ENCODE measurements at places on chromosomes 12 and 14.

GRCh38 chr14:46820291-46820690, 168.7 kb upstream of the RPL10L start:
- ATAC-seq = no peak

- ATAC-seq = no peak
These were observed 282.9 kb downstream of the RMST start for GRCh38 chr12:97745406-97746101.

GRCh38 chr12:93130366-93131054, 201.4 kb upstream of the EEA1 start:
- no peak for ATAC-seq

DNA sequence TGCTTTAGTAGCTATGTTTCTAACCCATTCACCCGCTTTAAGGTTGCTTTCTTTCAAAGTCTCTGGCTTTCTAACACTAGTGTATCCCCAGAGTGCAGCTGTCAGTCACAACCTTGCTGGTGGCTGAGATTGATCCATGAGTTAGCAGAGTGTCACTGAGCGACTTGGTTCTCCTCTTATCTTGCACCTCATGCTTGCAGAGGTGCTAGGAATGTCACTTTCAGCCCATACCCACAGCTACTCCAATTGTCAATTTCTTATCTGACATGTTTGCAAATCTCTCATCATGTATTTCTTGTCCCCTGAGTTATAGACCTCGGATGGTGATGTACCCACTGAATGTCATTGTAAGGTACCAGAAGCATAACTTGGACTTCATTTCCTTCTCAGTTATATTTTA, 1110.2 kb downstream of the GALC start:
- no peak for ATAC-seq

GRCh38 chr14:102497998-102498677, 11.4 kb downstream of the ANKRD9 start:
- ATAC-seq = no peak

- no peak for ATAC-seq
These were observed 109.2 kb downstream of the GALC start for GRCh38 chr14:87883750-87884149.

DNA sequence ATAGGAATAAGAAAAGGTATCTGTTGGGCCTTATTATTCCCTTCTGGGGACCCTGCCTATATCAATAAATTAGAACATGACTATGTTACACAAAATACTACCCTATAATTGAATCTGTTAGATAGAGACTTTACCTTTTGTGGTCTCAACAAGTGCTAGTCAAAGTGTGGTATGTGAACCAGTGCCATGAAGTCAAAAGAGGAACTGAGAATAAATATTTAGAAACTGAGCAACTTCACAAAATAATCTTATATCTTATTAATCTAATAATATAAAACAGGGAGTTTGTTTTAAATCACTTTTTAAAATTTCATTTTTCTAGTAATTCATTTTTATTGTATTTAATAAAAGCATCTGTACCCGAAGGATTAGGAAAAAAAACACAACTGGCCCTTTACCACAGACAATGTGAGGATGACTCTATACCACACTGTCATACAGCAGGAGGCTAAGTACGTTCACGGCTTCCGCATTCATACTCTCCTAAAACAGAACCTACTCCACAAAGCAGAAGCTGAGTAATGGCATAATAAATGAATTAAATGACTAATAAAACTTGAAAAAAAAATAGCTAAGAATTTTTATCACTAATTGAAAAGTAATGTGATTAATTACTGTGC, 42.1 kb downstream of the SEC23A start:
- ATAC-seq = peak; percentile 99

- ATAC-seq = no peak
These were observed 36.7 kb downstream of the LRRIQ1 start for GRCh38 chr12:85072826-85073225.

- no peak for ATAC-seq
These were observed 4.6 kb downstream of the PKP2 start for GRCh38 chr12:32891956-32892355.

- no peak for ATAC-seq
These were observed 297.7 kb downstream of the SYT1 start for GRCh38 chr12:79162147-79162772.

DNA sequence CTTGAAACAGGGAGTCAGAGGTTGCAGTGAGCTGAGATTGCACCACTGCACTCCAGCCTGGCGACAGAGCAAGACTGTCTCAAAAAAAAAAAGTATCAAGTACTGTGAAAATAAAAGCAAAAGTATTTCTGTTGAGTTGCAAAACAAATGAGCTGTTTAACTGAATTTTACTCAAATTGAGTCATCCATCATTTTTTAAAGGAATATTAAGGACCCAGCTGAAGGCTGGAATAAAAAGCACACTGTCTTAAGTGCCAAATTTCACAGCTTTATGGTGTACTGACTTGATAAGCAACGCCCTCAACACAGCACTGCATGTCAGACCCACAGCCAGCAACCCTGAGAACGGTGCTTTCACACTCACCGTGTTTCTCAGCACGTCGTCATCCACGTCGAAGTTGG, 57.9 kb downstream of the AMN start:
- ATAC-seq = no peak

- ATAC-seq = no peak
These were observed 13.6 kb downstream of the USP15 start for GRCh38 chr12:62273724-62274380.

- ATAC-seq = no peak
These were observed 365.1 kb downstream of the FSCB start for GRCh38 chr14:44142006-44142405.

- no peak for ATAC-seq
These were observed 139.8 kb upstream of the NOS1 start for GRCh38 chr12:117501076-117501869.

- ATAC-seq = no peak
These were observed 129.9 kb downstream of the KCNA5 start for GRCh38 chr12:5173511-5174011.

DNA sequence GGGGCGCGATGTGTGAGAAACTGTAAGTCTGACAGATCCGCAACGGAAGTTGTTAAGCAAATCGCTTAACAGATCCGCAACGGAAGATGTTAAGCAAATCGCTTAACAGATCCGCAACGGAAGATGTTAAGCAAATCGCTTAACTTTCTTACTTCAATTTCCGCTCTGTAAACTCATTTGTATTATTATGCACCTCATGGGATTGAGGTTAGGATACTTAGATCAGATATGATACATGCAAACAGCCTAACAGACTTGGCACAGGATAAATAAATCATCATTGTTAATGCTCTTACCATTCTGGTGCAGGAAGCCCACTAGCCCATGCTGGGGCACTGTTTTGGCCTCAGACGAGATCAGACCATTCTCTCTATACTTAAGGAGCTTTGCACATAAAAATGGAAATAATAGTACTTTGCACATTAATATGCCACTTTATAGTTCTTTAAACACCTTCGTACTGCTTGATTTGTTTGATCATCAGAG, 399 bp downstream of the NCAPD2 start:
- ATAC-seq = no peak

DNA sequence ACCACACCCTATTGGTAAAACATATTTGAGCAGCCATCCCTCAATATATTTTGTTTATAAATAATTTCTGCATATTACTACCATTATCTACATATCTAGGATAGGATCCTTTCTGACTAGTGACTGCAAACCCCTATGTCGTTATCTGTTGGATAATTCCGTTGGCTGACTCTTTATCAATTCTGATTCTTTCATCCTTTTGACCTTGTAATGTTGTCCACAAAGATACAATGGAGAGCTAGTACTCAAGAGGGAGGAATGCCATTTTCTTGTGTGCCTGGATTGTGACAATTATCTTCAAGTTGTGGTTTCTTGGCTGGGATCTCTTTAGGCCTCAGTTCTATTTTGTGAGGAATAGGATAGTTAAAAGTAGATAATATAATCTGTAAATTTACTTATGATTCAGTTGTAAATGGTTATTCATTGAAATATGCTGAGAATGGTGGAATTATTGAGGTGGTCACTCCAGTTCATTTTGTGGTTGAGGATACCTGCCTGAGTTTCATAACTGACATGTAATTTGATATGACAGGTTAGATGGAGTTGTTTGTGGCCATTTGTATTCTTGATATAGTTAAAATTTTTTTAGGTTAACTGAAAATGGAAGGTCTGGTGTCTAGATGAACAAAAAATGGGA, 10.1 kb downstream of the CHST11 start:
- no peak for ATAC-seq

- ATAC-seq = no peak
These were observed 314.1 kb upstream of the LRIG3 start for GRCh38 chr12:59234391-59234790.

DNA sequence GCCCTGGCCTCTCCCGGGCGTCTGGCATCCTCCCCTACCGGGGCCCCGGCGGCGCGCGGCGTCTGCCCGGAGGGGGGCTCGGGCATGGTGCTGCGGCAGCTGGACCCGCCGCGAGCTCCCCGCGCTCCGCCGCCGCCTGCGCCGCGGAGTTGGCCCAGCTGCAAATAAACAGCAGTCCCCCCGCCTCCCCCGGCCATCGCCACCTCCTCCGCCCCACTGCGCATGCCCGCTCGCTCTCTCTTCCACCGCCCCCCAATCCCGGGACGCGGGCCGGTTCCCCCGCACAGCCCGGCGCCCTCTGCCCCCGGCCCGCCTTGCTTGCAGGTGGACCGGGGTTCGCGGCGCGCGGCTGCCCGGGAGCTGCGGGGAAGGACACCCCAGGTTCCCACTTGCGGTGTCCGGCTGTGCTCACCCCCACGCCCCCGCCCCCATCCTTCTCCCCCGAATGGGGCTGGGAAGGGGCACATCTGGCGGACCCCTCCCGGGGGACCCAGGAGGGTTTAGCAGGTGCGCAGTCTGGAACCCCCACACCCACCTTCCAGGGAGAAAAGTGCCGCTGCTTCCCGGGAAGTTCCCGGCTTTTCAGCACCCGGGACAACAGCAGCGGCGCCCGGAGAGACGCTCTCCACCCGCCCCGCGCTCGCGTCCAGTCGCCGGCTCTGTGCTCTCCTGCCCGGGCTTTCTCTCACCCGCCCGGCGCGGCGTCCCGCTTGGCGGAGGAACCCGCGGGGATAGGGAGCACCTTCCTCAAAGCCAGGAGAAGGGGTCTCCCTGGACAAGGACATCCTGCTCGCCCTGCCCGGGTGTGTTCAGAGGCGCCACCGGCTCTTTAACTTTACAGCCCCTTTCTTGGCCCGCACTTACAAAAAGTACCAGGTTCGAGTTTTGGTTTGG, at the start of gene TMTC1:
TMTC1 (minus strand) TSS at position 170 of the 894 bp plus-strand sequence. CDS start 191 bp downstream, outside the sequence.
- ATAC-seq = no peak

DNA sequence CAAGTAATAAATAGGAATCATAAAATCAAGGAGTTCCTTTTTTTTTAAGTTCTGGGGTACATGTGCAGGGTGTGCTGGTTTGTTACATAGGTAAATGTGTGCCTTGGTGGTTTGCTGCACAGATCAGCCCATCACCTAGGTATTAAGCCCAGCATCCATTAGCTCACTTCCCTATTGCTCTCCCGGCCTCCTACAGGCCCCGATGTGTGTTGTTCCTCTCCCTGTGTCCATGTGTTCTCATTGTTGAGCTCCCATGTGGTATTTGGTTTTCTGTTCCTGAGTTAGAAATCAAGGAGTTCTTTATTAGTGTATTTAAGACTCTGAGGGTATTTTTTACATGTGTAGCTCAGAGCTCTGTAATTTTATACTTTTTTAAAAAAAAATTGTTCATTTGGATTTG, 86.0 kb downstream of the SCFD1 start:
- no peak for ATAC-seq

DNA sequence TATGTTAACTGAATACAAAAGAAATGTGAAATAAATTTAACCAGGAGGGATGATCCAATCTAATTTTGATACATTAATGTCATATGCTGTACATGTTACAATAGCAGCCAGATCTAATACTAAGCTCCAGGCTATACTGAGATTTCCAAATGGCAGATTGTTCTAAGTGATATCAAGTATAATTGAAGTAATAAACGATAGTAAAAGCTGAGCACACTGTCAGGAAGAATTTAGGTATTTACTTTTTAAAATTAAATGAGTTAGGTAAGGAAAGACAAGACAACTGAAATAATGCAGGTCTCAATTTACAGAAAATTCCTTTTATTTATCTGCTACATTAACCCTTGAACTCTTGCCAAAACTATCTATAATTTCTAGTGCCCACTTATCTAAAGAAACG, 39.9 kb downstream of the INSM2 start:
- no peak for ATAC-seq

DNA sequence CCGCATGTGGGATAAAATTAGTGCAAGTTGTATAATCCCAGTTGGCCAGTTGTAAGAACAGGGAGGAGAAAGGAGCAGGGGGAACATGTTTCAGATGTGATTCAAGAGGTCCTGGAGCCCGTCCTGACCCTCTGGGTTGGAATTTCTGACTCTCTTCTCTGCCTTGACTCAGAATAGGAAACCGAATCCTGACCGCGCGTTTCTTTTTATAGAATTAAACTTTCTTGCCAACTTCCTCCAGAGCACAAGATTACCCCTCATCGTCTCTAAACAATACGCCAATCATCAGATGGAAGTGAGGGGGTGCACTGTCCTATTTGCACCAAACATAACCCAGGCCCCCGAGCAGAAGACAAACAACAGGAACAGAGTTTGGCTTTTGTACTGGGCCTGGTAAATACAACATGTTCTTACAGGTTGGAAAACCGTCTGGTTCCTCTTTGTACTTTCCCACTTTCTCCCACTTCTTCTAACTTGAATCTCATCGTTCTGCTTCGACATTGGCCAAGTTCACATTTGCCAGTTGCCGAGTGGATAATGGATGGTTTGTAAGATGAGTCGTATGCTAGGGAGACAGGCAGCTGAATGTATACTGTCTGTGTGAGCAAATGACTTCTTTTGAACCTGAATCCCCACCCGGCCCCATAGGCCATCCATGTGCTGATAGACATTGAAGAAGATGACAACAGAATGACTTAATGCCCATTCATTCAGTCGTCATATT, 42.6 kb upstream of the MED13L start:
- peak; percentile 62 for ATAC-seq

DNA sequence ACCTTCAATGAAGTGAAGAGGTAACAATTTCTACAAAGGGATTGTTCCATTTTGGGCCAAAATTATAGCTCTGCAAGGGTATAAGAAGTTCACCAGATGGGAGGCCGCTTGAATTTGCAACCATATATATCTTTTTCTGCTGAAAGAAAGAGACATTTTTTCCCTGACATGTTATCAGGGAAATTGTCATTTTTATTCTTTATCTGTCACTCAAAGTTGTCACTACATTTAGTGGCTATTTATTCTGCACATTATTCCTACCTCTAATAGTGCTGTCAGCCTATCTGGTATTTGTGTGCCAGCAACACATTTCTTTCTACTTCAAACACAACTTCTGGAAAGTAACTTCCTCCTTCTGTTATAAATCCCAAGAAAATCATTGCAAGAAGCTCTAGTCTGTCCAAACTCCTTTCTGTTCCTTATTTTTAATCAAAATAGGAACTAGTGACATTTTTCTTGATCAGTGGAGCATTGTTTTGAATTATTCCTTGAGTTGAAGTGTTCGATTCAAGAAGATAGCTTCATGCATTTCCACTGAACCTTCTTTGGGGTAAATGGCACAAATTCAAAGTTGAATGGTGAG, 137.9 kb upstream of the ATP2B1 start:
- ATAC-seq = no peak

GRCh38 chr14:53501361-53502211, 348.5 kb upstream of the DDHD1 start:
- ATAC-seq = no peak

Measured in stimulated activated memory B cell treated with anti-CD40 and anti-IgM and Interleukin-4, amounts not matched to agents 10 μg/mL and 1 μg/mL and 100 μg/mL, for 72 hours (primary cell).